ENCODE measurements at places on chromosomes 7 and 10.

DNA sequence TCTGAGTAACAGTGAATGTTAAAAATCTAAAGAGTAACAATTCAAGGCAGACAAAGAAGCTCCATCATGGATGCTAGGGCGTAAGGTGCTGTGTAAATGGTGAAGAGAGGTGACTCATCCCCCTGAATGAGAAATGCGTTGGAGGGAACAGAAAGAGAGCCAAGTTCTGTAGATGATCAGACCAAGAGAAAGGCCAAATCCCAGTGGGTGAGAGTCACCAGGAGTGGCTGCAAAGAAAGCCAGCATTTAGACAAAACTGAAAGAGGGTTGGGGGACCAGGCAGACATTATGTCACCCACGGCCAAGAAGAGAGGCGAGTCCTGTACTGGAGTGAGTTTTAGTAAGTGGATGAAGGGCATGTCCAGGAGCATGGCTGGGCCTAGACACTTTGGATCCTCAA, 153.1 kb downstream of the TRIL start:
- no peak for DNase-seq

GRCh38 chr10:82558014-82558607, 683.1 kb downstream of the NRG3 start:
- no peak for DNase-seq

- DNase-seq = no peak
Measured at GRCh38 chr7:141281311-141281710, 207.4 kb downstream of the TMEM178B start.

GRCh38 chr10:109114579-109114978, 808.7 kb downstream of the XPNPEP1 start:
- DNase-seq = no peak

DNA sequence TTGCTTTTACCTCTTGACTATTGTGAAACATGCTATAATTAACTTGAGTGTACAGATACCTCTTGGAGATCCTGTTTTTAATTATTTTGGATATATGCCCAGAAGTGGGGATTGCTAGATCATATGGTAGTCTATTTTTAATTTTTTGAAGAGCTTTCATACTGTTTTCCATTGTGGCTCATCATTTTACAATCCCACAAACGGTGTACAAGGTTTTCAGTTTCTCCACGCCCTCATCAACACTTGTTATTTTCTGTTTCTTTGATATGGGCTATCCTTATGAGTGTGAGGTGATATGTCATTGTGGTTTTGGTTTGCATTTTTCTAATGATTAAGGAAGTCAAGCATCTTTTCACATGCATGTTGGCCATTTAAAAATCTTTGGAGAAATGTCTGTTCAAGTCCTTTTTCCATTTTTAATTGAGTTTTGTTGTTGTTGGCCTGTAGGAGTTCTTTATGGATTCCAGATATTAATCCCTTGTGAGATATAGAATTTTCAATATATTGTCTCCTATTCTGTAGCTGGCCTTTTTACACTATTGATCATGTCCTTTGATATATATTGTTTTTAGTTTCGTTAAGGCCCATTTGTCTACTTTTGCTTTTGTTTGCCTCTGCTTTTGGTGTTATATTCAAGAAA, 7.5 kb downstream of the AGK start:
- DNase-seq = peak; percentile 30

DNA sequence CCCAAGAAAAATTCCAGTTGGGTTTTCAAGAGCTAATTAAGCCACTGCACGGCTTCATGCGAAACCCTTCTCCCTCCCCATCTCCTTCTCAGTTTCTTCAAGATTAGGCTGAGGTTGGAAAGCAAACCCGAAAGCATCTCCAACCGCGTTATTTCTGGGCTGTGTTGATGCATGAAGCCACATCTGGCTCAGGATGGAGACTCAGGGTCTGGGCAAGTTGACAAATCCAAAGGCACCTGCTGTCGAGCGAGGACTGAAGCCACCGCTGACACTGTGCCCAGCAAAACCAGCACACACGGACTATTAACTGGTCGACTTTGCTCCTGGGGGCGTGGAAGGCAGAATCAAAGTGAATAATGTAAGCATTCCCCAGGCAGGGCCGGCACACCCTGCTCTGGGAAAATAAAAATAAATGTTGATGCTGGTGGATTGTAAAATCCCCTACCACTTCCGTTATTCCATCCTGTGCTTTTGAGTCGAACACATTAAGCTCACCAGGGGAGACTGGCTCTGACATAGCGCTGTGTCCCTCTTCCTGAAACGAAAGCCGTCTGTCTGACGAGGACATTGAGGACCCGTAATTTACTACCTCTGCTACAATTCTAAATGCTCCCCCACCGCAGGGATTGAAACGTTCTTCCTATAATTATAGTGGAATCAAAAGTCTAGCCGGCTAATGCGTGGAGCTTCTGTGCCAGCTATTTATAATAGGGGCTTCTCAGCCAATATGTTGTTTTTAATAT, 269.8 kb downstream of the ADARB2 start:
- no peak for DNase-seq

DNA sequence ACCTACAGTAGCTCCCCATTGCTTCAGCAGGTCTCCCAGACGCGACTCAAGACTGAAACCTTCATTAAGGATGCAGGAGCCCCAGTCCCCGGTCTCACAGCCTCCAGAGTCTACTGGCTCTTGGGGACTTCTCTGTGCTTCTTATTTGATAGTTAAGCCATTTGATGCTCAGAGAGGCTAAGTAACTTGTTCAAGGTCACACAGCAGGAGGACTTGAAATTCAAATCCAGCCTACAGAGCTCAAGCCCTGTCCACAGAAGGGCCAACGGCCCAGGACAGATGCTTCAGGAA, 21.2 kb upstream of the ZMIZ1 start:
- no peak for DNase-seq

GRCh38 chr7:2065528-2065927, 167.2 kb downstream of the MAD1L1 start:
- DNase-seq = no peak

DNA sequence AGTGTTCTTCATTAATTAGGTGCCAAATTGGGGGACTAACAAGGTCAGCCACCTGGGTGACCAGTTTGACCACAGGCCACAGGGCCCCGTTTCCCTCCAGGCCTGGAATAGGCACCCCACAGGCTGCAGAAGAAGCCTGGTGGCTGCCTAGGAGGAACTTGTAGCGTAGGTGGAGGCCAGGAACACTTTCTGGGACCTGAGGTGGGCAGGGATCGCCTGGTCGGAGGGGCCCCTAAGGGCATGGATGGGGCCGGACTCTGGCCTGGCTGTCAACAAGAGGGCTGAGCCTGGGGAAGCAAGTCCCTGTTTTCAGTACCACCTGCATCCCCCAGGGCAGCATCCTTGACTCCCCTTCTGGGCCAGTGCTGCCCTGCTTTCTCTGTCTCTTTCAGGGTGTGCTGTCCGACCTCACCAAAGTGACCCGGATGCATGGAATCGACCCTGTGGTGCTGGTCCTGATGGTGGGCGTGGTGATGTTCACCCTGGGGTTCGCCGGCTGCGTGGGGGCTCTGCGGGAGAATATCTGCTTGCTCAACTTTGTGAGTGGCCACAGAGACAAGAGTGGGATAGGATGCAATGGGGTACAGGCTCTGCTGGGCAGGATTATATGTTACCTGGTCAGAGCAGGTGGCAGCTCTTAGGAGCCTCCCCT, 30.7 kb upstream of the SH2D4B start:
- DNase-seq = no peak

GRCh38 chr10:98000346-98000745, 30.1 kb downstream of the CRTAC1 start:
- DNase-seq = no peak

DNA sequence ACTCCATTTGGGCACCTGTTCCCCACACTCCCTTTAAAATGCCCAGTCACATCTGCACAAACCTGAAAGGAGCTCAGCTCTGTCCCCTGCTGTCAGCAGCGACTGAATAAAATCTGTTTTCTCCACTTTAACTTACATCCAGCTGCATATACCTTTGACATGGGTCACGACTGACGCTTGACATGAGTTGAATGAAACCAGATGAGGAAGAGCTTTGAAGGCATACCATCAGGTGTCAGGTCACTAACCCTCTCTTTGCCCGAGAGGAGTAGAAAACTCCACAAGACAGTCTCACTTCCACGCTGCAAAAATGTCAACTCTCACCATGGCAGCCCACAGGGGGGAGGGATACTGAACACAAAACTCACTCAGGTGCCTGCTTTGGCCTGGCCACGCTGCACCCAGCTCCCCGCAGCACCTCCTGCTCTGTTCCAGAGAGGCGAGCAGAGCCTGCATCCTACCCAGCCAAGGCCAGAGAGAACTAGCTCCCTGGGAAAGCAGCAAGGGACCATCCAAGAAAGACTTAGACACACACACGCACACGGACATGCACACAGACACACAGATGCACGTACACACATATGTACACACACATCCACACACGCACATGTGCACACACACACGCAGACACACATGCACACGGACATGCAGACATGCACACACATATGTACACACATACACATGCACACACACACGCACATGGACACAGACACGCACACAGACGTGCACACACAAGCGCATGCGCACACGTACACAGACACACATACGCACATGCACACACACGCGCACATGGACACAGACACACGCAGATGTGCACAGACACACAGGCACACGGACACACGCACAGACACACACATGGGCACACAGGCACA, 191.0 kb downstream of the MAD1L1 start:
- DNase-seq = no peak

DNA sequence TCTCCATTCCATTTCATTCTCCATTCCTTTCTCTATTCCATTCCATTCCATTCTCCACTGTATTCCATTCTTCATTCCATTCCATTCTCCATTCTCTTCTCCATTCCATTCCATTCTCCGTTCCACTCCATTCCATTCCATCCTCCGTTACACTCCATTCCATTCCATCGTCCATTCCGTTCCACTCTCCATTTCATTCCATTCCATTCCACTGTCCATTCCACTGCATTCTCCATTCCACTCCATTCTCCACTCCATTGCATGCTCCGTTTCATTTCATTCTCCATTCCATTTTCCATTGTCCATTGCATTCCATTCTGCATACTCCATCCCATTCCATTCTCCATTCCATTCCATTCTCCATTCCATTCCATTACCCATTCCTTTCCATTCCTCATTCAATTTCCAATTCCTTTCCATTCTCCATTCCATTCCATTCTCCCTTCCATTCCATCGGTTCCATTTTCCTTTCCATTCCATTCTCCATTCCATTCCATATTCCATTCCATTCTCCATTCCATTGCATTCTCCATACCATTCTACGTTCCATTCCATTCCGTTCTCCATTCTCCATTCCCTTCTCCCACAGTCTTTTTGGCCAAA, 78.3 kb downstream of the NSUN6 start:
- no peak for DNase-seq

DNA sequence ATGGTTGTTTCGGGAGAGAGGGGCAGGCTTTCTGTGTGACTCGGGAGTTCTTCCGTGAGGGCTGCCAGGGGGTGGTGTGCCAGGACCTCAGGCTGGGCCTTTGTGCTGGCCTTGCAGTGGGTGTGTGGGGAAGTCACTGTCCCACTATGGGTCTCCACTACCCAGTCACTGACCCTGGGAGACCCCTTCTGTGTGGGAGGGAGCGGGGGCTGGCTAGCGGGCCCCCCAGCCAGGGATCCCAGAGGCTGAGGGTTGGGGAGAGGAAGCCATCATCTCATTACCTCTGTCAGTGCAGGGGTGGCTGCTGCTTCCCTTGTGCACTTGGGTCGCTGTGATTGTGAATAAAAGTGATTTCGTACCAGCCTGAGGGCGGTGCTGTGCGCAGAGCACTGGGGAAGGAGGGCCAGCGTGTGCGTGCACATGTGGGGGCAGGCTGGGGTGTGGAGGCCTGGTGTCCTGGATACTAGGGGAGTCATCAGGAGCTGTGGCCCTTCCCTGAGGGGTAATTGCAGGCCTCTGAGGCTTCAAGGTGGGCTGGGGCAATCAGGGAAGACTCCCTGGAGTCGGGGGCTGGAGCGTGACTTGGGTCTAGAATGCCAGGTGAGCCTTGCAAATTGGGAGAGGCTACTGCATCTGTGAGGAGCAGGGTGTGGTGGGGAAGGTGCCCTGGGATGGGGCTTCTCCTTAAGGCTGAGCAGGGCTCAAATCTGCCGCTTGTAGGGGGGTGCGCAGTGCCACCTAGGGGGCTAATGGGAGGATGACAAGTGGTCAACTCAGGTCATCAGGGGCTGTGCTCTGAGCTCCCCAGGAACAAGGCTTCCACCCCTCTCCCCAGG, 98.9 kb downstream of the NEURL1 start:
- peak; percentile 86 for DNase-seq

- DNase-seq = no peak
Measured at GRCh38 chr10:86804805-86805204, 48.4 kb downstream of the BMPR1A start.

- no peak for DNase-seq
Measured at GRCh38 chr10:105973360-105973759, 1191.1 kb downstream of the SORCS1 start.

GRCh38 chr10:18334116-18334867, 194.1 kb downstream of the CACNB2 start:
- DNase-seq = no peak

DNA sequence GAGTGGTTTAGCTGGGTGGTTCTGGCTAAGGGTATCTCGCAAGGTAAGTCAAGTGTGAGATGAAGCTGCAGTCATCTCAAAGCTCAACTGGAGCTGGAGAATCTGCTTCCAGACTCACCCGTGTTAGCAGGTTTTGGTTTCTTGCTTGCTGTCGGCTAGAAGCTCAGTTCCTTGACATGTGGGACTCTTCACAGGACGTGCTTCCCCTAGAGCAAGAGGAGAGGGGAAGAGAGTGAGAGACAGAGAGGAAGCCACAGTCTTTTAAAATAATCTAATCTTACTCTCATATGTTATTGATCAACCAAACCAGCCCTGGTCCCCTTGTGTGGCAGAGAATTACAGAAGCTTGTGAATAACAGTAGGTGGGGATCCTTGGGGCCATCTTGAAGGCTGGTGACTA, 199.5 kb downstream of the REEP3 start:
- DNase-seq = no peak

GRCh38 chr10:97336942-97337831, 2.7 kb upstream of the FRAT2 start:
- DNase-seq = no peak

DNA sequence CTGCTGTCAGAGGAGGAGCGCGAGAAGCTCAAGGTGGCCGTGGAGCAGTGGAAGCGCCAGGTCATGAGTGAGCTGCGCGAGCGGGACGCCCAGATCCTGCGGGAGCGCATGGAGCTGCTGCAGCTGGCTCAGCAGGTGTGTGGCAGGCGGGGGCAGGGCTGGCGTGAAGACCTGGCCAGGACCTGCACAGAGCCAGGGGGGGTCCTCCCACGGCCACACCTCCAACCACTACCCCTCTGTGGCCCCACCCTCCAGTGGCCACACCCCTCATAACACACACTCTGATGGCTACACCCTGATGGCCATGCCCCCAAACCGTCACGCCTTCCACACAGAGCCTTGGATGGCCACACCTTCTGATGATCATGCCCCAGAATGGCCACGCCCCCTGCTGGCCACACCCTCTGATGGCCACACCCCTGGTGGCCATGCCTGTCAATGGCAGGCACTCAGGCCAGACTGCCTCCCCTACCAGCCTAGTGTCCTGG, 23.4 kb upstream of the DPYSL4 start:
- peak; percentile 46 for DNase-seq

GRCh38 chr10:18659819-18660535, 746 bp downstream of the ARL5B start:
- DNase-seq = peak; percentile 17

- no peak for DNase-seq
Measured at GRCh38 chr7:151008143-151008510, 16.2 kb downstream of the ATG9B start.
